ENCODE measurements at places on chromosomes 1 and 21.
A peak's percentile ranks its signal among the peaks of the same experiment; 100 is the strongest.

DNA sequence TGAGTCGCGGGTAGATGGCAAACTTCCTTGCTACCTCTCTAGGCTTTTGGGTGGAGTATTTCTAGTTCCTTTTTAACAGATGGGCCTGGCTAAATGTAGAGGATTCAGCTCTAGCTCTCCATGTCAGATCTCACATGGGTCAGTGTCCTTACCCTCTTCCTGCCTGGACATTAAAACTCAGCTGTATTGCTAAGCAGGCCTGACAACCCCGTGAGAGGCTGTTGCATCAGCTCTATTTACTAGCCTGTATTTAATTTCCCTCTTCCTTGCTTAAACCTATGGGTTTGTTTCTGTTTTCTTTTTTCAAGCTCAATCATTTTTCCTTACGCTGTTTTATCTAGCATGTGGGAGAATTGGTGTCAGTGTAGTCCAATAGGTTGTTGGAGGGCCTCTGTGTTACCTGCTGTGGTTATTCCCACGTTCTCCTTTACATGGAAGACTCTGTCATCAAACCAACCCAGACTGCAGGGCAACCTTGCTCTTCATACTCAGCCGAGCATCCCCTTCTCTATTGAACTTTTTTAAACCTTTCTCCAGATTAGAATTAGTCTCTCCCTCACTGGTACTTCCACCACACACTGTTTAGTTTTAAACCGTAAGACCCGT, 79.5 kb upstream of the BACH1 start:
- DNase-seq: peak; percentile 39

- DNase-seq: no peak
Measured at GRCh38 chr1:26994020-26994786, 711 bp downstream of the TRNP1 start.

DNA sequence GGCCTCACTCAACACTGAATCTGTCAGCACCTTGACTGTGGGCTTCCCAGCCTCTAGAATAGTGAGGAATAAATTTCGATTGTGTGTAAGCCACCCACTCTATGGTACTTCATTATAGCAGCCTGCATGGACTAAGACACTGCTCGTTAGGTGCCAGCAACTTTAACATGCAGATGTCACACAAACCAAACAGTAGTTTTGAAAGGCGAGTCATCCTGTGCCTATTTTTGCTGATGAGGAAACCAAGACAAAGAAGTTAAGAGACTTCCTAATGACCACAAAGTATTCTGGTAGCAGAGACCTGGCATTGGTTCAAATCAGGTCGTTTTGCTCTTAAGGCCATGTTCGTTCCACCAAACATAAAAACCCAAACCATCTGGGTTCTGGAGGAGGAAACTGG, 42.9 kb downstream of the BATF3 start:
- DNase-seq: peak; percentile 27

- DNase-seq: peak; percentile 30
Measured at GRCh38 chr1:64470665-64471217, 812 bp downstream of the CACHD1 start.
